DMS53 (cell line): ENCODE measurements at places on chromosomes 4 and X.
A peak's percentile ranks its signal among the peaks of the same experiment; 100 is the strongest.

- DNase-seq, result peak; percentile 72
Observed at GRCh38 chrX:134236626-134237614, at the start of gene CCDC160. Gene CCDC160, plus strand, starts transcription at chrX:134237182. Its CDS starts 7,619 bp downstream, at chrX:134244801.

- DNase-seq, result no peak
Observed at GRCh38 chr4:113636877-113637276, 124.7 kb downstream of the CAMK2D start.

GRCh38 chr4:86218746-86219473 is 140.9 kb downstream of the MAPK10 start:
- no peak for DNase-seq

- DNase-seq, result no peak
Observed at GRCh38 chr4:31995943-31996901, 1276.1 kb downstream of the PCDH7 start.

DNA sequence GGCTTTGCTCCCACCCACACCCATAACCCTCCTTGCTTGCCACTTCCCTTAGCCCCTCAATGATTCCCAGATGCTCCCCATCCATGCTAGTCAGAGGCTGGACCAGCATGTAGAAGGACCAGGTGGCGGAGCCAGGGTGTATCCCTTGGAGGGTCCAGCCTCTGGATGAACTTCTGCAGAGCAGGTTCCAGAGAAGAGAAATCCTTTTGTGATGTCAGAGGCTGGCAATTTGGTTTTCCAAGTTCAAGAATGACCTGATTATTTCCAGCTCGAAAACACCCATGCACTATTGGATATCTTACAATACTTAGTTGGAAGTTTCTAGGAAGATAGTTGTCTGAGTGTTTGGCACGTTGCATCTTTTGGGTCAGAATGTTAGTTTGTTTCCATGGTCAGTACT is 168.3 kb upstream of the RPS6KA3 start:
- no peak for DNase-seq

- DNase-seq, result no peak
Observed at GRCh38 chr4:102599455-102599854, 98.3 kb downstream of the NFKB1 start.

GRCh38 chr4:123921339-123921738 is 524.7 kb downstream of the SPRY1 start:
- DNase-seq, result no peak

- DNase-seq, result no peak
Observed at GRCh38 chr4:13546142-13546940, 2.0 kb upstream of the NKX3-2 start.

DNA sequence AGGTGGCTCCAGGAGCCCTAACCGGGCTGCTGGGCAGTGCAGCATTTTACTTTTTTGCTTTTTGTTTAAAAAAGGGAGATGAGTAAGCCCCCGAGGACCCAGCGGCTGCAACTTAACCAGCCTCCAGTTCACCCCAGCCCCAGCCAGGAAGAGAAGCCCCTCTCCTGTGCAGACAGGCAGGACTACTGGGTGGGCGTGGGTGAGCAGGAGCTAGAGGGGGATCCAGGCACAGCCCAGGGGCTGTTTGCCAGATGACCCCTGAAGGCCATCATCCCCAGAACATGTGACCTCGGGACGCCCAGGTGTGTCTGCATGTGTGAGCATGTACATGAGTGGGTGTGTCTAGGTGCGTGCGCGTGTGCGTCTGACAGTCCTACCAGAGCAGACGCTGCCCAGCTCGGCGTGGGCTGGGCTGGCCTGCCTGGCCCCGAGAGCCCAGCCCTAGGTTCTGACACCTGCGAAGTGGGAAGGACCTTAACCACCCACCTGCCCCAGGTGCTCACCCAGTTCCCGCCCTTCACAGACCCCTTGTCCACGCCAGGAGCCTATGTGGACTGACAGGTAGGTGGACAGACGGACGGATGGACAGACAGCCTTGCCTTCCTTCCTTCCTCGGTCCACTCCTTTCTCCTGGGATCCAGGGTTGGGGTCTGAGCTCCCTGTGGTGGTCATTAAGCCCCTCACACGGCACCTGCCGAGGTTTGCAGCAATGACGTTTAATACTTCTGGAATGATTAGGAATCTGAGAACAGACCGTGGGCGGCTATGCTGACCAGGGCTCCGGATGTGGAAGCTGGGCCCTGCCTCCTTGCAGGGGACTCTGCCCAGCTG is 7.8 kb upstream of the HAUS3 start:
- DNase-seq, result no peak

GRCh38 chr4:29853833-29854232 is 866.3 kb upstream of the PCDH7 start:
- peak; percentile 46 for DNase-seq

GRCh38 chr4:76213415-76214176 is at the start of gene SCARB2:
Gene SCARB2, minus strand, starts transcription at chr4:76213824. Its CDS starts 281 bp downstream, at chr4:76213543.
- peak; percentile 92 for DNase-seq

DNA sequence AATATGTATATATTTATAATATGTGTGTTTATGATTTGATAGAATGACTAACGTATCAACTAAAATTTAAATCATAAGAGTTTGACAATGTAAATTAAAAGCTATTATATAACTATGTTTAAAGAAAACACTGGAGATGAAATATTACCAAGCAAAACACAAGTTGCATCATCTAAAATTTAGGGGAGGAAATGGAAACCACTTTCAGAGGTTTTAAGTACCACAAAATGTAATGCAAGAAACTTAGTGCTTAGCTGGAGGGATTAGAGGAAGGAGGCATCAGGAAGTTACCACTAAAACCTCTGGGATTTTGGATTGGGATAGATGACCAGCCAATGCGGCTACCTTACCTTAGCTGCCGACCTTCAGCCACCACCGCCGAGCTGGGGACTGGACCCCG is 1192.1 kb upstream of the PRKX start:
- DNase-seq, result no peak

DNA sequence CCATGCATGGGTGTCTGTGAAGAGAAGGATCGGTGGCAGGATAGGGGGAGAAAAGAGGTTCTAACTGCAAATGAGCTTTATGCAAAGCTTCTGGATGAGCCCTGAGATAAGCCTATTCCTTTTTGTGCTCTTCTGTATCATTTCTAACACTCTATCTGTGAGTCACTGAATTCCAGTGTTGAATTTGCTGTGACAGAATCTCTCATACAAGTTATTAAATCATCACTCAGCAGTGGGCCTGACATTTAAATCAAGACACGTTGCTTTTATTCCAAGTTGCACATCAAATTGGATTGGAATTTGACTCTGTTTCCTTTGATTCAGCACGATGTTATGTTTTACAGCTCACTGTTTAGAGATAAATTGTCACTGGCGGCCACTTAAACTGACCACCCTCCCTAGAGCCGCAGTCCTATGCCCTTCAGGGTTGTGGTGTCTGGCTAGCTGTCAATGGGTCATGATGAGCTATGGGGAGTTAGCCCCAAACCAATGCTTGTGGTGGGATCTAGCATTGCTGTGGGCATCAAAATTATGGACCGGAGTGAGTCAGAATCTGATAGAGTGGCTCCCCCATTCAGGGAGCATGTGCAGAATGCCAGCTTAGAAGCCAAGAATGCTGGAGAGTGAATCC is 42.7 kb downstream of the LHFPL1 start:
- DNase-seq, result no peak

- peak; percentile 63 for DNase-seq
Observed at GRCh38 chr4:125198916-125199315, 115.8 kb upstream of the FAT4 start.
